ENCODE measurements at places on chromosomes 4 and X.

DNA sequence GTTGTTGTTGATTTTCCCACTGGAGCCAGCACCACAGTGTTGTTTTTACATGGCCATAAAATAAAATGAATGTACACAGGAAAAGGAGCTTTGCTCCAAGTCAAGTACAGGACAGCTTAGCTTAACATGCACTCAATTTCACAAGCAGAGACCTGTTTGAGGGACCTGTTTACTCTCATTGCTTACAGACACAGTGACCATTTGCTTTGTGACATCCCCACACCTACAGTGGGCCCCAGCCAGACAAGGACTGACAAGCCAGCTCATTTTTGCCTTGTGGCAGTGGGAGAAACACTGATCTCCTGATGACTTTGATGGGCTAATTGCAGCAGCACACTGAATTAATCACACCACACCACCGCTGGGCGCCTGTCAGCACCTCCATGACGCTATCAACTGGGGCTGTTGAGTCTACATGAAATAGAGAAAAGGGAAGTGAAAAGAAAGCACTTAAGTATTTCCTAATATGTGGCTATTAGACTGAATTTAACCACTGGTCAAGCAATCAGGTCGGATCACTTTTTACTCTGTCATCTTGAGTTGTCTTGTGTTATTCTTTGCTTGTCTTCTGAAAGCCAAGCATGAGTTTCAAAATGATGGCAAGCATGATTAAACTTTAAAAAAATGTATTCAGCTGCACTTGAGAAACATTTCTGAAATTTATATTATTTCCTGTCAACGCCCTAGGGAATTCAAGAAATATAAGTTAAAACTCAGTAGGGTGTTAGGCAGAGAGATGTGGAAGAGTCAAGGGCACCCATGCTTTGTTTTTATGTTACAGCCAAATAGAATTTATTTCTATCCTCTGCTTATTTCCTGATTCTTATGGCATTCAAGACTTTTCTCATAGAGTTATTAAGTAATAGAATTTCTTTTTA is 557.7 kb downstream of the RAB28 start:
- DNase-seq = no peak

GRCh38 chr4:121686255-121686654 is 10.5 kb downstream of the ANXA5 start:
- no peak for DNase-seq

DNA sequence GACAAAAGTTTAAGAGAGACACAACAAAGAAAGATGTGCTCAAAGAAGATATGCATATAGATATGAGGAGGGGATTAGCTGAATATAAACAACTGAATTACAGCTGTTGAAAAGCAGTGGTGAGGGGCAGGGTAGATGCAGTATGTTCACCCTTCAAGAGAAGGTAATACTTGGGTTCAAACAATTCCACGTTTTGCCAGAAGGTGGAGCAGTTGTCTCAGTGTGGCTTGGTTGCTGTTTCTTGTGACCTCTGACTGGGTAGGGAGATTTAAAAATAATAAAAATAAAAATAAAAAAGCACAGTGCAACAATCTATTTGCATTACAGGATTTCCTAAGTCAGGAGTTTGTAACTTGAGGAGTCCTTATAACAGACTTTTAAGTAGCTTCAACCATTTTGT is 23.3 kb downstream of the PHOX2B start:
- DNase-seq = no peak

- no peak for DNase-seq
These were observed 67.3 kb upstream of the HHIP start for GRCh38 chr4:144578681-144579080.

GRCh38 chr4:3753726-3754412 is 12.3 kb upstream of the ADRA2C start:
- no peak for DNase-seq

- DNase-seq = no peak
These were observed 36.4 kb upstream of the FREM3 start for GRCh38 chr4:143736861-143737260.

DNA sequence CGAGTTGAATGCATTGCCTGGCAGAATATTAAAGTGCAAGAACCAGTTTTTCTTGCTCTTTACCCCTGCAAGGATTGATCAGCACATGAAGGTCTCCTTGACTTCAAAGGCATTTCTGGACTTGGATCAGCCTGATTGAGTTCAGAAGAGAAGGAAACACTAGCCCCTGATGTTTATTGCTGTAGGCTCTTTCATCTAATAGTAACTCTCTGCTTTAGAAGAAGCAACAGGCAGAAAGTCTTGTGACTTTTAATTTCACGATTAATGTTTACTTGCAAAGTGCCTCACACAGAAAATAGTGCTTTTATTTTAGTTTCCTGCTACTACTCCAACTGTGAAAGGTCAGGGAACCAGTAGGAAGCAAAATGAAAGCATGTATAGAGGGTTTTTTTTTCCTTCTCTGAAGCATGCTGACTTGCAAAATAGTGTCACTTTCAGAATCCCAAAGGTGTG is 69.1 kb downstream of the PCDH7 start:
- DNase-seq = no peak

DNA sequence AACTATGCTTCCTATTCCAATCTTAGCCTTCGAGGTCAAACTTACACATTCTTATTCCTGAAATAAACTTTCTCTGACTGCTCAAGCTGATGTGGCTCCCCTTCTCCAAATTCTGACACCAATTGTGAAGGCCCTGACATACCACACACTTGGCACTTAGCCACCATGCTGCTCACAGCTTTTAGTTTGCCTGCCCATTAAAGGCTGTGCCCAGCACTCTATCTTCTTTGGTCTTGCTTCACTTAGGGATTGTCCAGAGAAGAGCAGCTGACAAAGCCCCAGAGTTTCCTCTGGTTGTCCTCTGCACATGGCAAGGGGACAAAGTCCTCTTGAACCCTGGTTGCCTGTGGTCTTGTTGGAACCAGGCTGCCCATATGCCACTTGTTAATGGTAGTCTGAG is 126.1 kb downstream of the ARHGEF9 start:
- no peak for DNase-seq

DNA sequence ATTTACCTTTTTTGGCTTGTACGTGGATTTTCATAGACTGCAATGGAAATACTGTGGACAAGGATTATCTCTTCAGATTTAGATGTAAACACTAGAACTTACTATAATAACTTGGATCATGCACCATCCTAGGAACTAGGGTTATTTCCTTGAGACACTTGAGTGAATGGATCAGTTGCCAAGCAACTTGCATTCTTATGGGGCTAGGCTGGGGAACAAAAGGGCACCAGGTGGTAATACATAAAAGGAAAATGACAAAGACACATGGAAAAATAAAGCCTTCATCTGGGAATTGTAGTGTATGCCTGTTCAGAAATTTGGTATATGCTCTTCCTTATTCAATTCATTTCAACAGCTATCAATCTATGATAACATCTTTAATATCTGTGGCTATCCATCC is 247.1 kb downstream of the SPRY1 start:
- no peak for DNase-seq

Data from stimulated activated CD4-positive, alpha-beta T cell treated with anti-CD3 and anti-CD28 coated beads, Interleukin-2, amount 100 ng/mL, for 48 hours (primary cell).